Activated CD8-positive, alpha-beta memory T cell treated with anti-CD3 and anti-CD28 coated beads for 4 hours (primary cell): ENCODE measurements at places on chromosomes 12 and 14.

GRCh38 chr12:111353026-111353425, 15.9 kb downstream of the PHETA1 start:
- no peak for DNase-seq

DNA sequence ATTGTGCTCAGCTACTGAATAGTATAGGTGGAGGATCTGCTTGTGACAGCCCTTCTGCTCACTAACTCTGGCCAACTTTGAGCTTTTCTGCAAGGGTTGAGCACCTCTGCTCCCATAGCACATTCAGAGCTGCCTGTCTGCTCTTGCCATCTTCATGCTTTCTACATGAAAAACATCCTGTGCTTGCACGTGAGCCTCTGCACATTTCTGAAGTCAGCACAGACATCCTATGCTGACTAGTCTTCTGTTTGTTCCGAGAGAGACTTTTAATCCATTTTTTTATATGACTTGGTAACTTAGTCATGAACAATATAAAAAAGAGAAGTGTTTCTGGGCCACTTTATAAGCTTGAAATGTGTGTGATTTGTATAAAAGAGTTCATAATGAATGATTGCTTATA, 969.3 kb downstream of the TMTC2 start:
- no peak for DNase-seq

DNA sequence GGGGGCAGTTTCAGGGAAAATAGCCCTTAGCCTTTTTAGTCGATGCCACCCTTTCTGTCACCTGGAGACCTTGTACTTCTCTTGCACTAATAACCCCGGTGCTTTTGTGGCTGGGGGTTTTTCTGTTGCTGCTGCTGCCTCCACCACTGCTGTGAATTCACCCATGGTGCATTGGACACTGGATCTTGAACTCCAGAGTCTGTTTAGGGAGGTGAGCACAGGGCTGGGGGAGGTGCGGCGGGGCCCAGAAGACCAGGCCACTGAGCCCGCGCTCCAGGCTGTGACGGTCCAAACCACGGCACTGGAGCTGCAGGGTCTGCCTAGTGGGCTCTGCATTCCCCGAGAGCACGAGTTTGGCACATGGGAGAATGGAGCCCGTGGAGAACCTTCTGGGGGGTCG, 100.6 kb downstream of the NINJ2 start:
- no peak for DNase-seq

DNA sequence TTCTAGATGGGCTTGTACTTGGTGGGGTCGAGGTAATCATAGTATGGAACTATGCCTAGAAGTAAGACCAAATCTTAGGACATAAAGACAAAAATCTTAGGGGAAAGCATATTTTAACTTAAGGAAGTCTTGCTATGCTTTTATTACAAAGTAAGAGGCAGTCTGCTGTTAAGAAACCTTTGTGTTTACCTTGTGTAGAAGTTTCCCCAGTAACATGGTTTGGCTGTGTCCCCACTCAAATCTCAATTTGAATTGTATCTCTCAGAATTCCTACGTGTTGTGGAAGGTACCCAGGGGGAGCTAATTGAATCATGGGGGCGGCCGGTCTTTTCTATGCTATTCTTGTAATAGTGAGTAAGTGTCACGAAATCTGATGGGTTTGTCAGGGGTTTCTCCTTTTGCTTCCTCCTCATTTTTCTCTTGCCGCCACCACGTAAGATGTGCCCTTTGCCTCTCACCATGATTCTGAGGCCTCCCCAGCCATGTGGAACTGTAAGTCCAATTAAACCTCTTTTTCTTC, 162.5 kb upstream of the ABCD2 start:
- DNase-seq = no peak

DNA sequence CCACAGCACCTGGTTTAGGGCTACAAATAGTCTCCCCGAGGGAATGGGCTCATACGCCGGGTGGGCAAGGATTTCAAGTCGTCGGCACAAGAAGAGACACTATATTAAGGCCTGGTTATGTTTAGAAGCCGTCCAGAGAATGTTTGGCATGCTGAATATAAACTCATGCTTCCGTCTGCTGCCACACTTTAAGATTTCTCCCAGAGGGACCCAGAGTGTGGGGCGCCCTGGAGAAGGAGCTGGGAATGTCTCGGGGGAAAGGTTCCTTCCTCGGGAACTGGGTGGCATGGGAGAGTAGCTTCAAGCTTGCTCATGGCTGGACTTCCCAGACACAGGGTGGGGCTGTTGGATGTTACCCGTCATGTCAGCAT, 295.7 kb downstream of the CACNA1C start:
- no peak for DNase-seq

- DNase-seq = no peak
Measured at GRCh38 chr14:104117341-104118005, 20.9 kb upstream of the KIF26A start.

GRCh38 chr12:31306866-31307265, 19.1 kb downstream of the SINHCAF start:
- DNase-seq = no peak

GRCh38 chr12:46942579-46942978, 116.8 kb upstream of the SLC38A4 start:
- no peak for DNase-seq

DNA sequence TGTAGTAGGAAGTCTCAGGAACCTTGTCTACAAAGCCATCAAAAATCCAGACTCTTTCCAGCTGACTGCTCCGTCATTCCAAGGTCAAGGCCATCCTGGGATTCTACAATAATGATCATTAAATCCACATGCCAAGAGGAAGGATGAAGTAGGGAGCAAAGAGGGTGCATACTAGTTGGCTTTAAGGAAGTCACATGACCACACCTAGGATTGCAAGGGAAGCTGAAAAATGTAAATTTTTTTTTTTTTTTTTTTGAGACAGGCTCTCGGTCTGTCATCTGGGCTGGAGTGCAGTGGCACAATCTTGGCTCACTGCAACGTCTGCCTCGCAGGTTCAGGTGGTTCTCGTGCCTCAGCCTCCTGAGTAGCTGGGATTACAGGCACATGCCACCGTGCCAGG, 7.3 kb upstream of the MRPL42 start:
- DNase-seq = no peak

GRCh38 chr12:75294336-75294735, 35.8 kb downstream of the CAPS2 start:
- no peak for DNase-seq

- no peak for DNase-seq
Measured at GRCh38 chr12:129765719-129766118, 138.1 kb downstream of the TMEM132D start.

GRCh38 chr14:100066962-100067361, 1.7 kb downstream of the EVL start:
- DNase-seq = no peak

DNA sequence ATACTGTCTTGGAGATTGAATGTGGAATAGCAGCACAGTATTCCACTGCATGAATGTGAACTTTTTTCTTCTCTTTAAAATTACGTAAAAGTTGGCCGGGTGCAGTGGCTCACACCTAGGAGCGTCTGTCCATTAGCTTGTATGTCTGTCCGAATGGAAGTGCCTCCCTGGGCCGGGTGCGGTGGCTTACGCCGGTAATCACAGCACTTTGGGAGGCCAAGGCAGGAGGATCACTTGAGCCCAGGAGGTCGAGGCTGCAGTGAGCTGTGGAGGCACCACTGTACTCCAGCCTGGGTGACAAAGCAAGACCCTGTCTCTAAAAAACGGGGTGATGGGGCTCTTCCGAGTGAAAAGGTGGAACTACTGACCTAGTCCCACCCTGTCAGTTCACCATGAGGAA, 22.6 kb upstream of the VSX2 start:
- no peak for DNase-seq

DNA sequence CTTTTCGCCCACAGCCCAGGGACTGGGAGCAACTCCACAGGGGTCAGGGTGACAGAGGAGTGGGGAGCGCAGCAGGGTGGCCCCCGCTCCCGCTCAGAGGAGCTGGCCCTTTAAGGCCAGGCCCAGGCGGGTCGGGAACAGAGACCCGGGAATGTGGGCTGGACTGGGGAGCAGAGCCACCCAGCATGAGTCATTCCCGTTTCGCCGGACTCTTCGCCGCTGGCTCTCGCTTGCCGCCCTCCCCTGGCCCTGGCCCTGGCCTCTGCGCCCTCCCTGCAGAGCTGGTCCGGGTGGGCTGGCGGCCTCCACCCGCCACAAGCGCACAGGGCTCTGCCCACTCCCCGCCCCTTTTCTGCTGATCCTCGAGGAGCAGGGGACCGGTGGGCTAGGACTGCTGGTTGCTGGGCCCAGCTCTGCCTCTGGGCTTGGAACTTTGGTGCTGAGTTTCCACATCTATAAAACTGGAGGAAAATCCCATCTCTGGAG, 92.8 kb downstream of the NINJ2 start:
- no peak for DNase-seq

DNA sequence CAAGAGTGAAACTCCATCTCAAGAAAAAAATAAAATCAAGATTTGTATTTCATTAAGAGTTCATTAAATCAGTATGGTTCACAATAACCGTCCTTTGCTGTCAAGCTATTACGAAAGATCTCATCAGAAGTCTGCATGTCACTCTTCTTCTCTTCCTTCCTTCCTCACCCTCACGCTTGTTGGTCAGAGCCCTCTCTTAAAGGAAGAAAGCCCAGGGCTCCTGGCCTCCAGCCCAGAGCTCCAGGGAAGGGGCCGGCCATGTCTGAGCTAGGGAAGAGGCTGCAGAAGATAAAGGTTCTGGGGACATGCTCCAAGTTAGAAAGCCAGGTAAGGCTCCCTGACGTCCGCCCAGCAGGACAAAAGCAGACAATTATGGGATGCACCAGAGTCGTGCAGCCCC, 43.1 kb upstream of the DLK1 start:
- DNase-seq = no peak

DNA sequence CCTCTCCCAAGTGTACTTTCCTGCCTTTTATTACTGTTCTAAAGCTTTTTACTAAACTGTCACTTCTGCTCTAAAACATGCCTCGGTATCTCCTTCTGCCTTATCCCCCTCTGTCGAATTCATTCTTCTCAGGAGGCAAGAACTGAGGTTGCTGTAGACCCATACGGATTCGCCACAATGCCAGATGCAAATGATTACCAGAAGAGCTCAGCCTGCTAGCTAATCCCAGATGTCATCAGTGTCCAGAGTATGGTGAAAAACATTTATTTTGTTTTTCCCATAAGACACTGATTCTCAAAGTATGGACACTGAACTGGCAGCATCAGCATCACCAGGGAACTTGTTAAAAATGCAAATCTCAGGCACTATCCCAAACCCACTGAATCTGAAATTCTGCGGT, 359.3 kb downstream of the TMTC2 start:
- DNase-seq = no peak

GRCh38 chr14:50085570-50086320, 30.6 kb downstream of the VCPKMT start:
- DNase-seq = no peak

DNA sequence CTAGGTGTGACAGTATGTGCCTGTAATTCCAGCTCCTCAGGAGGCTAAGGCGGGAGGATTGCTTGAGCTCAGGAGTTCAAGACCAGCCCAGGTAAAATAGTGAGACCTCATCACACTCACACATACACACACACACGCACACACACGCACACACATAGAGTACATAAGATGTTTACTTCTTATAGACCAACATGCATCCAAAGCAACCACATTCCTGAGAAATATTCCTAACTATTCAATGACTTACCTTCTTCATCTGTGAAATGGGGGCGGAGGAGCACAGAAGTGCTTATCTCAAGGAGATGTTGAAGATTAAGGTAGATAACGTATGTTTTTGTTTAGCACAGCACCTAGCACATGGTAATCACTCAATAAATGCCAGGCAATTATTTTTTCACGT, 6.4 kb downstream of the NDUFA12 start:
- no peak for DNase-seq

GRCh38 chr12:91080041-91080440, 22.2 kb upstream of the KERA start:
- no peak for DNase-seq

DNA sequence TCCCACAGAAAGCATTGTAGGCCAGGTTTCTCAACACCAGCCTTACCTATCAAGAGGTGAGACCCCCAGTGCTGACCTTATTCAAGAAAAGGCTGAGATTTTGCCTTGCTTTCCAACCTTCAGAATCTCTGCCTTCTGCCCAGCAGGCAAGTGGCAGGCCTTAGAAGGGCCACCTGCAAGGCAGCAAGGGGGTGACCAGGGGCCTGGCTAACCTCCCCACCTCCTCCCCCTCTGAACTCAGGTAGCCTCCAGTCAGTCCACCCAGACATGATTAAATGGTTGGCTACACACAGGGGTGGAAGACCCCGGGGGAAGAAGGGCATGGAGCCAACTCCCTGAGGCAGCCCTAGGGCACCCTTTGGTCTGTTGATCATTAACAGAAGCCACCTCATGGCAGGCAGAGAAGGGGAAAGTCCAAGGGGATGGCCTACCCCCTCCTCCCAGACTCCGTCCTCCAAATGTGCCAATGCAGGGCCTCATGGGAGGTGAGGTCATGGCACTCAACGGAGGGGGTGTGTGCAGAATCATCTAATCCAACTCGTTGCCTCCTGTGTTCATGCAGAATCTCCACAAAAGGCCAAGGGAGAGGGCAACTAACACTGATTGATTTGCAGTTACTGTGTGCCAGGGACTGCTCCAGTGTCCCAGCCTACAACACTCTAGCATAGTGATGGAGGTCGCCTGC, 8.5 kb downstream of the ZFP36L1 start:
- no peak for DNase-seq

DNA sequence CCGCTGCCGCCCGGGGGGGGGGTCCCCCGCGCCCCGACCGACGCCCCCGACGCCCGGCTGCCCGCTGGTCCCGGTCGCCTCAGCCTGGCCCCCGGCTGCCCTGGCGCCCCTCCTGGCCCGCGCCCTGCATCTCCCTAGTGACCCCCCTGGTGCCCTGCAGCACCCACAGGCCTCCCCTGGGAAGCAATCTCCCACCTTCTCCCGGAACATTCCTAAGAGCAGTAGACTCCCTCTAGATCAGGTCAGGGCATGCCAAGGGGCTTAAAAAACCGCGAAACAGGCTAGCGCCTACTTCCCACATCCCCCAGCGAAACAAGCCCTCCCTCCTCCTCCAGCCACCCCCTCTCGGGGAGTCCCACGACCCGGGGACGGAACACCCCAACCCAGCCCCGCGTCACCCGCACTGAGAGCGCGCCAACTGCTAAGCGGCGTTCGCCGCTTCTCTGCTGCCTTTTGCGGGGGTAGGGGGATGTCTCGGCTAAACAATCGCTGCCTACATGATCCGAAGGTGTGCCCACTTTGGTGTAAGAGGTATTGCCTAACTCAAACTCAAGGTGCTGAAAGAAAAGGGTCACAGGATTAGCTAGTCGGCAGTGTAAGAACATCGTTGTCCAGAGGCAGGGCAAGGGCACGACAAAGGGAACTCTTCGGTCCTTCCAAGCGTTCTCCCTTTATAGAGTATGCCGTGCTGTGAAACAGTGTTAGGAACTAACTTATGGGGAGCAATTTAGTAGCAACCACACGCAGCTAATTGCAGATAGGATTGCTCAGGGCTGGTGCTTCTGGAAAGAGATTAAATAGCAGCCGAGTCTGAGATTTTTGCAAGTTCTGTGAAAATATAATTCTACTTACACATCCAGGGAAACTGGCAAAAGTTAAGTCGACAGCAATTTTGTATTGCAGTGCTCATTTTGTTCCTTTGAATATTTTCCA, 619 bp upstream of the NTN4 start:
- DNase-seq = no peak

- no peak for DNase-seq
Measured at GRCh38 chr12:107912421-107913004, 138.0 kb downstream of the ASCL4 start.
